ENCODE measurements at places on chromosomes 2 and 18.

- no peak for DNase-seq
Measured at GRCh38 chr2:121819846-121820245, 64.4 kb downstream of the TSN start.

- no peak for DNase-seq
Measured at GRCh38 chr2:12928775-12929401, 212.2 kb downstream of the TRIB2 start.

DNA sequence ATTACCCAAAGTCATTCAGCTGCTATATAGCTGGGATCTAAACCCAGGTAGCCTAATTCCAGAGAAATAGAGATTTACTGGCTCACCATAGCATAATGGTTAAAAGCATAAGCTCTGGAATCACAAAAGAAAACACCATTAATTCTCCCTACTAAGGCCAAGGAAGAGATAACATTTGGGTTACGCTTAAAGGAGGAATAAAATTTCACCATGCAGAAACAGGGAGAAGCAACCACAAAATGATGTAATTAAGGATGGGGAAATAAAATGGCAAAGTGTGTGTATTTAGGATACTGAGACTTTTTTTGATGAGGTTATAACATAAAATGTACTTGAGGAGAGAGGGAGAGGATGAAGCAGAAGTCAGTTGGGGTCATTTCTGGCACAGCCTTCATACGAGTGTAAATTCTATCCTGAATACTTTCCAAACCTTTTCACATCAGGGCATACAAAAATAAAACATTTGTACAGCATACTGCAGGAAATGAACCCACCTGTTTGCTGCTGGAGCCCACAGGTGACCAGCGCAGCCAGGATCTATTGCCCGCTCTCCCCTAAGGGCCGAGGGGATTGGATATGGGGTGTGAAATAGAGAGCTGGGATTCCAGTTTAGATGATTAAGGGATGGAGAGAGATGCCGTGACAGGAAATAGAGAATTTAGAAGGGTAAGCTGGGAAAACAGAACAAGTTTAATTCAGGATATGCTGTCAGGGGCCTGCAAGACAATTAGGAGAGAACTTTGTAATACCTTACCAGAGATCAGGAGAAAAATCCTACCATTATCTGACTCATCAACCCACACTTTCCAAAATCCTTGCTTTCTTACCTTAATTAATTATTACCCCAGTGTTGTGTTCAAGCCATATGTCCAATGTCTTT lies 43.8 kb upstream of the SERTAD2 start:
- DNase-seq = no peak

DNA sequence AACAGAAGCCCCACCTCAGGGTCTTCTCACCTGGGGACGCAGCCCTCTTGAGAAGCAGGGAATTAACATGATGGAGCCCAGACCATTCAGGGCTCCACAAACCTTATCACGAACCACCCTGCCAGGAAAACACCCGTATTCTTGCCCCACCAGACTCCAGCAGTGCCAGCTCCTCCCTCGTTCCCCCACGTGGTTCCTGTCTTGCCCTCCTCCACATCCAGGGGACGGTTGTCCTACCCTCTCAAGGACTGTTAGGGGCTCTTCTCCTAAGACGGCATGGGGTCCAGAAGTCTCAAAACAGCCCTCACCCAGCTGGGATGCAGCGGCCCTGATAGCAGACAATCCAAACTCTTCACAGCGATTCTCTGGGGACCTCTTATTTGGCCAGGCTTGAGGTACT lies 372.2 kb upstream of the HS6ST1 start:
- DNase-seq = no peak

DNA sequence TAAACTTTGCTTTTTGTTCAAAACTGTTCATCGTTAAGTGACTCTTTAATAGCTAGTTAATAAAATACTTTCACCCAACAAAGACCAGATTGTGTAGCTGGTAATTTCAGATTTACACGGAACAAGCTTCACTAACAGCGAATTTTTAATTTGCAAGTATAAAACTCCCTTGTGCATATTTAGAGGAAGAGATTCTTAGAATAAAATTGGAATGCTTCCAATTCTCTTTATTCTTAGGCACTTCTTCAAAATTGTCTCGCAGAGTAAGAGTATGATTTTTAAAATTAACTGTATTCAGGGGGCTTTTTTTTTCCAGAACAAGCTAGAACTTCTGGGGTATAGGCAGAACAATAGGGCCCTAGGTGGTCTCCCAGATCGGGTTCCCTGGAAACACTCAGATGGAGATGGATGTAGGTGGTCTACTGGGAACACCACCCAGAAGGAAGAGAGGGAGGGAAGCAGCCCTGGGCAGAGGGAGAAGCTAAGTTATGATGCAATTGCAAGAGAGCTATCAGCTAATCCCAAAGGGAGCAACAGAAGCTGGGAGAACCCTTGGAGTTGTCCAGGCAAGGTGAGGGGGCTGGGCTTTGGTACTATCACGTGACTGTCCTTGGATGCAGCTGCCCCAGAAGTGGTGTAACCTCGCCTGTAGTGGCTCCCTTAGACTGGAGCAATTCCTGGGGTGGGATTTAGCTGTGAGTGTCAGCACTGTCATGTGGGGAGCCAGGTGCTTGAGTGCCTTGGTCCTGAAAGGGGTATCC lies 151.7 kb upstream of the ASB18 start:
- DNase-seq = no peak

GRCh38 chr2:150371044-150371818 lies 116.2 kb downstream of the RND3 start:
- DNase-seq = no peak

DNA sequence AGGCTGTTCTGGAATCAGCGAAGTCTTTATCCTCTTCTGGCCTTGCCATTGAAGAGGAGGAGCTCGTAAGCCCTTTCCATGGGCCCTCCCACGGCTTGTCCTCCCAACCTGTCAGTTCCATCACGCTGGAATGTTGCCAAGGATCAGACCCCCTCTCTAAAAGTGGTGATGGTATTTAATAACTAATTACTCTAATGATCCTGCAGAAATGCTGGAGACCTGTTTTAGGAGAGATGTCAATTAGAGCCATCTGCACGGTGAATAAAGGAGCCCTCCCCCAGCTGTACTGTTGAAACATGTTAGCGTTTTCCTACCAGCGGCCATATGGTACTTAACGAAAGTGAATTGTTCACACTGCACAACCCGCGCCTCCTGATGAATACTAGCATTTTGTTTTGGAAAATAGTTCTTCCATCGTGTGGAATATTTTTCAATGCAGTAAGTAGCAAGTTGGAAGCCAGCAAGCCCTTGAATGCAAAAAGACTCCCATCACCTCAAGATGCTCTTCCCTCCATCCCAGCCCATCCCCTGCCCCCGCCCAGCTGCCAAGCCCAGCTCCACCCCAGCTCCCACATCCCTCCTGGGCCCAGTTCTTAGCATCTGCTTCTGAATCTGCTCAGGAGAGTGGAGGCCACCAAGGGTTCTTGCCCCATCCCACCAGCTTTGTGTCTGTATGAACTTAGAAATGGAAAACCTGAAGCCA lies 145.4 kb downstream of the KLHL29 start:
- DNase-seq = no peak

GRCh38 chr2:17800693-17801458 lies 15.4 kb upstream of the MSGN1 start:
- DNase-seq = no peak

DNA sequence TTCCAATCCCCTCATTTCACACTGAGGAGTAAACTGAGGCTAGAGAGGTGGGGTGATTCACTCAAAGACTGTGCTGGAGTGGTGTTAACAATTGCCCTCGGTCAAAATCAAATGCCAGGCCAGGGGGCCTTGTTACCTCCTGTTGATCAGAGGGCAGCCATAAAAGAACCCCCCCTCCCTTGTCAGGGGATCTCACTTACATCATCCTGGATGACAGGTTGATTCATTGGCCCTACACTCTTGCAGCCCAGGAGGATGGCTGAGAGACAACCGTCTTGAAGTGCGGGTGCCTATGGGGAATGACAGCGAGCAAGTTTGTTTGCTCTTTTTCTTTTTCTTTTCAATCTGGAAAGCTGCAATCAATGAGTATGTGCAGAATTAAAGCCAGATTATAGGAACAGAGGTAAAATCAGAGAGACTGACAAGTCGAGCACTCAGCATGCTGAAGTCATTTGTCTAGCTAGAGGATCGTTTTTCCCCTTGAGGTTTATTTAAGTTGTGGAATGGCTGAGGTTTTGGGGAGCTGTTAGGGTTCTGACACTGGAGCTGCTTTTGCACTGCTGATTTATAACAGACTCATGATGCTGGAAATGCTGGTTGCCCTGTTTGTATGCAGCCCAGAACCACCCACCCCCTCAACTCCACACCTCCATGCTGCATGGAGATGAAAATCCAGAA lies 26.4 kb upstream of the NRP2 start:
- DNase-seq = no peak

- DNase-seq = no peak
Measured at GRCh38 chr2:127661949-127662510, 13.3 kb downstream of the LIMS2 start.

DNA sequence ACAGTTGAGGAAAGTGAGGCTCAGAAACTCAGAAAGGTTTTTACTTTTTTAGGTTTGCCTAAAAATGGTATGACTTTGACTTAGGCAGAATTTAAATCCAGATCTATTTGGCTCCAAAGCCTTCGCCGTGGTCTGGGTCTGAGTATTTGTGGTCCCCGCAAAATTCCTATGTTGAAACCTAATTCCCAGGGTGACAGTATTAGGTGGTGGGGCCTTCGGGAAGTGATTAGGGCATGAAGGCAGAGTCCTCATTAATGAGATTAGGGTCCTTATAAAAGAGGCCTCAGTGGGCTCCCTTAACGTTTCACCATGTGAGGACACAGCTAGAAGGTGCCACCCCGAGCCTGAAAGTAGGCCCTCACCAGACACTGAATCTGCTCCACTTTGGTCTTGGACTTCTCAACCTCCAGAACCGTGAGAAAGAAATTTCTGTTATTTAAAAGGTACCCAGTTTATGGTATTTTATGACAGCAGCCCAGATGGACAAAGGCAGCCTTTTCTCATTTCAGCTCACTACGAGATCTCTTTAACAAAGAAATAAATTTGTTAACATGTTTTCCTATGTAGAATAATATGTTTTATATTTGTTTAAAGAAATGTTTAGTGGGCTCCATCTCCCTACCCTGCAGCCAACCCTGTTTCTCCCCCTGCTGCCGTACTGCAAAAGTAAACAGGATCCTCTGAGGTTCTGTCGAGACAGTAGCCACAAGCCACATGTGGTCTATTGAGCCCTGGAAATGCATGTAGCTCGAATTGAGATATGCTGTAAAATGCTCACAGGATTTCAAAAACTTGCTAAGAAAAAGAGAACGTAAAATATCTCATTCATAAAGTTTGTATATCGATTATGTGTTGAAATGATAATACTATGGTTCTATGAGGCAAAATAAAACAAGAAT lies 80.6 kb downstream of the MOGAT1 start:
- no peak for DNase-seq

DNA sequence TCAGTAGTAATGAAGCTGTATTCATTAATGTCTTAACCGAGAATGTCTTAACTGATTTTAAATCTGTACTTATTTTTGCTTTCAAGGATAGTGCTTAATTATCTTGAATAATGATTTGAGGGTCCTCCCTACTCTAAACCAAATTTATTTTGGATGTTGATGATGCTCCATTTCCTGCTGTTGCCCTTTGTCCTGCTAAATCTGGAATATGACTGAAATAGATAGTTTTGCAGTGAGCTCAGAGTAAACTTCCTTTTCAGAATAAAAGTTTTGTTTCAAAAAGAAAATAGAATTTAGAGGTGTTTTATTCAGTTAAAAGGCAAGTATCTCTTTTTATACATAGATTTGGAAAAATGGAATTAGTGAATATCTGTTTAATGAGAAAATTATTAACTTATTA lies 8.1 kb downstream of the NBEAL1 start:
- DNase-seq = no peak

GRCh38 chr2:6664332-6665061 lies 201.2 kb downstream of the CMPK2 start:
- DNase-seq = no peak

DNA sequence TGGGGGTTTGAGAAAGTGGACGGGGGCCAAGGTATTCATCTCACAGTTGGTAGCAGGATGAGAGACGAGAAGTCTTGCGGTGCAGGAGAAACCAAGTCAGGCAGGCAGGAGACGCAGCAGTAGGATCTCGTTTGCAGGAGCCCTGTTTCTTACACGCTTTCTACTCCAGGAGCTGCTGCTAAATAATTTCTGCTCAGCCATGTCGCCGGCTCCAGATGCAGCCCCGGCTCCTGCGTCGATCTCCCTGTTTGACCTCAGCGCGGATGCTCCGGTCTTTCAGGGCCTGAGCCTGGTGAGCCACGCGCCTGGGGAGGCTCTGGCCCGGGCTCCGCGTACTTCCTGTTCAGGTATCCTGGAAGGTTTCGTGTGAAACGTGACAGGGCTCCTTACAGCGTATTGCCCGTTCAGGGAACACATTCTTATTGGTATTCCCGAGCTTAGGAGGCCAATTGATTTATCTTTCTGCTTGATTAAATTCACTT lies 494 bp downstream of the ANKZF1 start:
- no peak for DNase-seq

- DNase-seq = no peak
Measured at GRCh38 chr2:60391230-60391629, 162.2 kb downstream of the BCL11A start.

- no peak for DNase-seq
Measured at GRCh38 chr2:121078899-121079298, 206.1 kb downstream of the TFCP2L1 start.

DNA sequence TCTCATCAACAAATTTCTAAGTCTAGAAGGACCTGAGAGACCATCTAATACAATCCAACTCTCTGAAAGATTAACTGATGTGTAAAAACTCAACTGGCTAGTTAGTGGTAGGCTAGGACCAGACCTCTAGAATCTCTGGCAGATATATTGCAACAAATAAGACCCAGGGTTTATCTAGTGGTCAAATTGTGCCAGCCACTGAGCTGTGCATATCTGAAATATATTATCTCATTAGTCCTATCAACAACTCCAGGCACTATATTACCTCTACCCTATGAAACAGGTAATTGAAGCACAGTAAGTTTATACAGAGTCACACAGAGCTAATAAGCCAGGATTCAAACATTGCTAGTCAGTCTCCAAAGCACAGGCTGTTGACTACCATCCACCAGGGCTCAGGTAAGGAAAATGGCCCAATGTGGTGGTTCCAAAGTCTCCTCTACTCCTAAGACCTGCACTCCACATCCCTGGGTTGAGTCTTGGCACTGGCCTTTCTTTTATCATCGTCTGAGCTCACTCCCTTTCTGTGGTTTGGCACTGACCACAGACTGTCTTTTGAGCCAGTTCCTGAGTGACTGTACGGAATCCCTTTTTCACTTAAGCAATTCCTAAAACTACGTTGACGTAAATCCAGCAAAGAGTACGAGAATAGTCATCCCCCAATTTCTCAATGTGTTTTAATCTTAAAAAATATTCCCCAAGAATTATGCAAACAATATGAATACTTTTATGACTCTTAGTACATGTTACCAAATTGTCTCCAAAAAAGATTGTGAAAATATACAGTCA lies 11.9 kb upstream of the PID1 start:
- DNase-seq = no peak

GRCh38 chr2:45869165-45869501 lies 217.7 kb downstream of the PRKCE start:
- no peak for DNase-seq

GRCh38 chr2:235068701-235069100 lies 116.9 kb downstream of the SH3BP4 start:
- no peak for DNase-seq

All from NCI-H1092 (cell line).